ENCODE measurements at places on chromosomes 12 and 14.

- DNase-seq, result no peak
These were observed 172.4 kb upstream of the NTF3 start for GRCh38 chr12:5259523-5259922.

GRCh38 chr12:82723093-82723492, 36.4 kb downstream of the TMTC2 start:
- DNase-seq, result no peak

GRCh38 chr12:52525661-52526499, 5.7 kb upstream of the KRT5 start:
- DNase-seq, result peak; percentile 42

GRCh38 chr14:105883066-105884005, 357.0 kb downstream of the TMEM121 start:
- no peak for DNase-seq

- DNase-seq, result no peak
These were observed 361.6 kb upstream of the NOVA1 start for GRCh38 chr14:26959437-26959836.

- no peak for DNase-seq
These were observed 136.2 kb downstream of the STXBP6 start for GRCh38 chr14:24913746-24914145.

- no peak for DNase-seq
These were observed 396.1 kb downstream of the TMTC2 start for GRCh38 chr12:83082690-83083276.

GRCh38 chr14:55248411-55248810, 22.8 kb upstream of the FBXO34 start:
- no peak for DNase-seq

- DNase-seq, result no peak
These were observed 71.4 kb downstream of the AKAP6 start for GRCh38 chr14:32400480-32400879.

GRCh38 chr12:68065687-68066086, 76.4 kb downstream of the IFNG-AS1 start:
- DNase-seq, result no peak

DNA sequence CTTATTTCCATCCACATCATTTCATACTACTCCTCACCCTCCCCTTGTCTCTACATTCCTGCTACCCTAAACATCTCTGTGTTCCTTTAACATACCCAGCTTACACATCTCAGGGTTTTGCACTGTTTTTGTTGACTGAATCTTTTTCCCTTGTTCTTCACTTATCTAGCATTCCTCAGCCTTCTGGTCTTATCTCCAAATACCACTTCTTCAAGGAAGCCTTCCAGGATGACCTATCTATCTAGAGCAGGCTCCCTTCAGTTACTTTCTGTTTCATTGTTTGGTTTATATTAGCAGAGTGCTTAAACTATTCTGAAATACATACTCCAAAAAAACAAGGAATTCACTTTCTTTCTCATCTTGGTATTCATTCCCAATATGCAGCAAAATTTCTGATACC, 353.1 kb downstream of the NAV3 start:
- no peak for DNase-seq

DNA sequence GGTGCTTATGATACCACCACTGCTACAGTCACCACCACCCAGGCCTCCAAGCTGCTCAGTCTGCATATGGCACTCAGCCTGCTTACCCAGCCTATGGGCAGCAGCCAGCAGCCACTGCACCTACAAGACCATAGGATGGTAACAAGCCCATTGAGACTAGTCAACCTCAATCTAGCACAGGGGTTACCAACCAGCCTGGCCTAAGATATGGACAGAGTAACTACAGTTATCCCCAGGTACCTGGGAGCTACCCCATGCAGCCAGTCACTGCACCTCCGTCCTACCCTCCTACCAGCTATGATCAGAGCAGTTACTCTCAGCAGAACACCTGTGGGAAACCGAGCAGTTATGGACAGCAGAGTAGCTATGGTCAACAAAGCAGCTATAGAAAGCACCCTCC, 55.1 kb downstream of the BRMS1L start:
- no peak for DNase-seq

DNA sequence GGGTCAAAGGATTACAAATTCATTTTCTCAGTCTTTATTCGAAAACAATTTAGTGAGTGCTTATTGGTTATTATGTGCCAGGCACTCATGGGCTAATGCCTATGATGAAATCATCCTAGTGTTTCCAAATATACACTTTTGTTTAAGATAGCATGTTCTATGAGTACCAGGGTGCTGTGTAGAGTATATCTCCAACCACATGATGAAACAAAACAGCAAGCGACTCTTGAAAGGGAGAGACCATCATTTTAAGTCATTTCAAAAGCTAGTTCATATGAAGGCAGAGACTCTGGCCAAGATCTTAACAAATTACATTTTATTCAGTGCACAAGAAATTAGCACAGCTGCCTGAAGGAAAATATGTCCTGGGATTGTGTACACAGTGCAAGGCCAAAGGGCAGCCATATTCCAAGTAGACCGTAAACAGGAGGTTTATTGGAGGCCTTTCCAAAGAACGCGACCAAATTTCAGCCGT, 204.2 kb downstream of the EFCAB11 start:
- DNase-seq, result no peak

DNA sequence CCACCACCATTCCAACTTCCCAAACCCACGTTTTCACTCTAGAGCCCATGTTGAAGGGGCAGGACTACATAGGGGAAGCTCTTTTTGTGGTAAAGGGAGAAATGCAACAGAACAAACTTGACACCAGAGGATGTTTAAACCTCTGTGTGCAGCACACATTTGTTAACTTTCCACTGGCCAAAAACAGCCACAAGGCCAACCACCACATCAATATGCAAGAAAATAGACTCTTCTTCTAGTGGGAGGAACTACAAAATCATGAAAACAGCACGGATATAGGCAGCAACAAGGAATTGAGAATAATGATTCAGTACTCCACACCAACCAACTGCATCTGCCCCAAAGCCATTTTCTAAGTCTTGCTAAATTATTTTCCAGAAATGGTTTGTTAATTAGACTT, 66.3 kb upstream of the CEP83 start:
- DNase-seq, result no peak

DNA sequence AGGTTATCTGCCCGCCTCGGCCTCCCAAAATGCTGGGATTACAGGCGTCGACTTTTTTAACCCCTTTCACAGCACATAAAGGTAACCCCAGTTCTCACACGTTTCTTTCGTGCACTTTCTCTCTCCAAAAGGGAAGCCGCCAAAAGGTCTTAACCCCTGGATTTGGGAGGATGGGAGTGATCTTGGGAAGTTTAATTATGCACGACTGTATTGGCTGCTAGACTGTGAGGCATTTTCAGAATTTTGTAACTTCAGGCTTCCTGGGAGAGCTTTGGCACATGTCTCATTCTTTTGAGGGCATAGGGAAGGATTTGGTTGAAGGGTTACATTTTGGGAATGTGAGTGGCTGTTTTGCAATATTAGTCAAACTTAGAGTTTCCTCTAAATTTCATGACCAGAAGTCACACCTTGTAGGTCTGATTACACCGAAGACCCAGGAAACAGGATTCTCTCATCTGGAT, 1.4 kb upstream of the SMARCC2 start:
- no peak for DNase-seq

GRCh38 chr12:99093166-99093565, 448.1 kb downstream of the APAF1 start:
- DNase-seq, result no peak

- DNase-seq, result no peak
These were observed 25.8 kb upstream of the MSI1 start for GRCh38 chr12:120394483-120395367.

DNA sequence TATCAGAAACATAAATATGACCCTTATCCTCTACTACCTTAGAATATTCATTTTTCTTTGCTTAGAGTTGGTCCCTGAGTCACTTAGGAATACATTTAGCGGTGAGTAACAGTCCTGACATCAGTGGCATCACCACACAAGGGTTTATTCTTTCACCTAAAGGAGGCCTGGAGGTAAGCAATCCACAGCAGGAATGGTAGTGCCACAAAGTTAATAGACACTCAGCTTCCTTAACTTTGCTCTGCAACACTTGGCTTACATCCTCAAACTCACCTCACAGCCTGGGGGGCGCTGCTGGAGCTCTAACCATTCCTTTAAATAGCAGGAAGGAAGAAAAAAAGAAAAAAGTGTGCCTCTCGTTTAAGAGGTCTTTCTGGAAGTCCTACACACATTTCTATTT, 29.1 kb downstream of the BBOF1 start:
- no peak for DNase-seq

DNA sequence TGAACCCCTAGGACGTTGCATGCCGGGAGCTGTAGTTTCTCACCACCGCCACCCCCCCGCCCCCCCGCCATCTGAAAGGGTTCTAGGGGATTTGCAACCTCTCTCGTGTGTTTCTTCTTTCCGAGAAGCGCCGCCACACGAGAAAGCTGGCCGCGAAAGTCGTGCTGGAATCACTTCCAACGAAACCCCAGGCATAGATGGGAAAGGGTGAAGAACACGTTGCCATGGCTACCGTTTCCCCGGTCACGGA, 501 bp upstream of the HSP90B1 start:
- no peak for DNase-seq

- DNase-seq, result no peak
These were observed 135.9 kb upstream of the NTF3 start for GRCh38 chr12:5295996-5296395.

DNA sequence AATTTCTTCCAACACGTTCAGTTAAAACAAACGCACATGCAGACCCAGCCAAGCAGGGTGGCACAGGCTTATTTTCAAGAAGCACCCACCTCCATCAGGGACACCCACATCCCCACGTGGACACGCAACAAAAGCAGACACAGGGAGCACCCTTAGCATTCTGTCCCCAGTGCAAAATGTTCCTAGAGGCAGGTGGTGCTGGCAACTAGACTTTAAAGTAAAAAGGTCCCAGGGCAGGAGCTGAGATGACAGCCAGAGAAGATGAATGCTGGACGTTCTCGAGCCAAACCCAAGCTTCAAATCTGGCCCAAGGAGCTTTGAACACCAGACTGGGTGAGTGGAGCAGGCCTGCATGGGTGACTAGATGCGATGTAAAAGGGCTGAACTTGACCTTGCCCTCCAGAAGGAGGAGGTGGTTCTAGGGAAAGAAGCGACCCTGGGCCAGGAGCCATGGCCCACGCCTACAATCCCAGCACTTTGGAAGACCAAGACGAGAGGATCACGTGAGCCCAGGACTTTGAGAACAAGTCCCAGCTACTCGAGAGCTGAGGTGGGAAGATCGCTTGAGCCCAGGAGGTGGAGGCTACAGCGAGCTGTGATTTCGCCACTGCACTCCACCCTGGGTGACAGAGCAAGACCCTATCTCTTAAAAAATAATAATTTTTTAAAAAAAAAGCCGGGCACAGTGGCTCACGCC, 47.3 kb downstream of the KDM2B start:
- no peak for DNase-seq

- no peak for DNase-seq
These were observed 70.9 kb downstream of the GPR135 start for GRCh38 chr14:59394268-59394667.

GRCh38 chr12:20011200-20011599, 357.1 kb upstream of the PDE3A start:
- no peak for DNase-seq

DNA sequence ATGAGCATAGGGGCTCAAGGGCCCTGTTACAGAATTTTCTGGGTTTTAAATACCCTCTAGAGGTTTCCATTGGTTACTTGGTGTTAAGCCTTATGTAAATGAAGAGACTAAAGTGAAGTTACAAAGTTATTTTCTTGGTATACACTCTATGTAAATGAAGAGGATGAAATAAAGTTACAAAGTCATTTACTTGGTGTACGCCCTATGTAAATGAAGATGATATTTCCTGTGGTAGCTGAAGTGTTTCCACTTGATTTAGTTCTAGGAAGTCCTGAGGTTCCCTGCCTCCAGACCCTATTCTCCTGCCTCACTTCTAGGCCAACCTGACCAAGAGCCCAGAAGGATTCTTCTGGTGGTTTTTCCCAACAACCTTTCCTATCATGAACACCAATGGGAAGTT, 126.1 kb downstream of the SPTSSA start:
- no peak for DNase-seq

DNA sequence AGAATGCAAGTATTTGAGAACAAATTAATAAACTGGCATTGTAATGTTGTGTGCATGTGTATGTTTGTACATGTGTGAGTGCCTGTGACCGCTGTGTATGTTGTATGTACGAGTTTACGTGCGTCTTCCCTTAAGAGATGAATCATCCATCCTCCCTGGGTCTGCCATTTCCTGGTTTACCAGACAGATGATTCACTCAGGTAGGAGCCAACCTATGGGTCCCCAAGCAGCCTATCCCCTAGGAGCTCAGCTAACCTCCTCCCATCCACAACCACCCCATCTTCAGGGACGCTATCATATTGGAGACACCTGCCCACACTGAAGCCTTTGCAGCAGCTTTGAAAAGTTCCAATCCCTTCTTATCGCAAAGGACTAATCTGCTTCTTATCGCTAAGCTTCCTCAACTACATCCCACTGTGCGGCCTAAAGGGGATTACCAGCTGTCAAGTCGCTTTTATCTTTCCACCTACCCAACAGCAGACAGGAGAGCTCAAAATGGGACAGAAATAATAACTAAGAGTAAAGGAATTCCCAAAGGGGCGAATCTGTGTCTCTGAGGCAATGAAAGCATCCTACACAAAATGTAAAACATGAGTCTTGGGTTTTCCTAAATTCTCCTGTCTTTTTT, 81.5 kb upstream of the TMCC3 start:
- no peak for DNase-seq

- no peak for DNase-seq
These were observed 199.1 kb upstream of the PRMT8 start for GRCh38 chr12:3291939-3292338.

DNA sequence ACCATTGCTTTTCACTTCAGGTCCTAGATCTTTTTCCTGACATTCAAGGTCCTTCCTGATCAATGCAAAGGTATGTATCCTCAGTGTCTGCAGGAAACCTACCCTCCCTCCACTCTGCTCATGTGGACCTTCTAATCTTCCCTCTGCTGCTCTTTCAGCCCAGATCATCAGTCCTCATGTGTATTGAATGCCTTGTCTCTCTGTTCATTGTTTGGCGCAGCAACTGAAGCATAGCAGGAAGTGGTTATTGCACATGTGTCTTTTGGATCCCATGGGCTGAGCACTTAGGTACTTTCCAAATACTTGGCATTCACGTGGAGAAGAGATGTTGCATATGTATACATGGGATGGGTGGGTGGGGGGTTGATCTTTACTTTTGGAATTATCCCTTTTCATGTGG, 4.3 kb upstream of the NIN start:
- DNase-seq, result no peak

GRCh38 chr14:93914278-93914677, 12.9 kb upstream of the FAM181A start:
- no peak for DNase-seq

DNA sequence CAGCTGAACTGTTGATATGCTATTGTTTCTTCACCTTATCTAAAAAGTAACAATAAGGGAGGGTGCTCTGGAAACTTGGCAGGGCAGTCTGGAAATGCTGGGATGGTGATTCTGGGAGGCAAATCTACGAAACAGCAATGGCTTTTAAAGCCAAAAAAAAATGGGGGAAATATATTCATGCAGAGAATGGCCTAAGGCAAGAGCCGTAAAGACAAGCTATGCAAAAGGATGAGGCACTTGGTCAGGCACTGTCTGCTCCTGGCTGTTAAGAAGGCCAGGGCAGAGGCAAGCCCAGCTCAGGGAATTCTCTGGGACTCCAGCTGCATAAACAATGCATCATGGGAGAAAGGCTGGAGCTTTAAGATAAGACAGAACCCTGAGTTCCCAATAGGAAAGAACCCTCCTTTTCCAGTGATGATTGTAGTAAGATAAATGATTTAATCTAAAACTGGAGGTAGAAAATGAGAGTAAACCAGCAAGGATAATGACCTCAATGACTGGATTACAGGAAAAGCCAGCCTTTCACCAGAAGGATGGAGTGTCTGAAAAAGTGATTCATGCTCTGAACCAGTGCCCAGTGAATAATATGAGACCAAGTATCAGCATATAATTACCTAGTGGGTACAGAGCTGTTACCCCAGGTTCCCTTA, 46.0 kb downstream of the ITPR2 start:
- no peak for DNase-seq
